ENCODE measurements at places on chromosomes 2 and 18.

- no peak overlapping the region for H3K4me3 ChIP-seq
- peaks cover 5% of the 10 kb centered on the region for H3K4me1 ChIP-seq
- no peak overlapping the region for H3K27ac ChIP-seq
- no peak for DNase-seq
These were observed 5.5 kb upstream of the GPR75 start for GRCh38 chr2:53865264-53865663.

DNA sequence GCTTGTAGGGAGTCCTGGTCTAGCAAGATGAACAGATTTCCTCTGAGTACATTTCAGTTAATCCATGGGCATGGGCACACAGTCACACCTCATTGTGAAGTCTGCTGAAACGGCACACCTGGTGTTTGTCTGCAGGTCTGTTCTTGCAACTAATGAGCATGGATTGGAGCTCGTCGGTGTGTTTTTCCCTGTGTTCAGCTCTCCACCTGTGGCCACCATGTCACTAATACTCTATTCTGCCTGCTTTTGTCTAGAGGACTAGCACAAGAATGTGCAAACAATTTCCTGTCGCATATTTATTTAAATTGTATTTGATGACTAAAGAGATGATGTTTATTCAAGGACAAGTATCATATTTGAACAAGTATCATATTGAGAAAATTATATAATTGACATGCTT is 24.5 kb upstream of the PPP4R1 start:
- peaks cover 10% of the 10 kb centered on the region for H3K4me1 ChIP-seq
- peak overlapping the region; percentile 42 for H3K27ac ChIP-seq
- no peak overlapping the region for H3K4me3 ChIP-seq
- no peak for DNase-seq
- H3K27me3 ChIP-seq, result no peaks in the 10 kb centered on the region

DNA sequence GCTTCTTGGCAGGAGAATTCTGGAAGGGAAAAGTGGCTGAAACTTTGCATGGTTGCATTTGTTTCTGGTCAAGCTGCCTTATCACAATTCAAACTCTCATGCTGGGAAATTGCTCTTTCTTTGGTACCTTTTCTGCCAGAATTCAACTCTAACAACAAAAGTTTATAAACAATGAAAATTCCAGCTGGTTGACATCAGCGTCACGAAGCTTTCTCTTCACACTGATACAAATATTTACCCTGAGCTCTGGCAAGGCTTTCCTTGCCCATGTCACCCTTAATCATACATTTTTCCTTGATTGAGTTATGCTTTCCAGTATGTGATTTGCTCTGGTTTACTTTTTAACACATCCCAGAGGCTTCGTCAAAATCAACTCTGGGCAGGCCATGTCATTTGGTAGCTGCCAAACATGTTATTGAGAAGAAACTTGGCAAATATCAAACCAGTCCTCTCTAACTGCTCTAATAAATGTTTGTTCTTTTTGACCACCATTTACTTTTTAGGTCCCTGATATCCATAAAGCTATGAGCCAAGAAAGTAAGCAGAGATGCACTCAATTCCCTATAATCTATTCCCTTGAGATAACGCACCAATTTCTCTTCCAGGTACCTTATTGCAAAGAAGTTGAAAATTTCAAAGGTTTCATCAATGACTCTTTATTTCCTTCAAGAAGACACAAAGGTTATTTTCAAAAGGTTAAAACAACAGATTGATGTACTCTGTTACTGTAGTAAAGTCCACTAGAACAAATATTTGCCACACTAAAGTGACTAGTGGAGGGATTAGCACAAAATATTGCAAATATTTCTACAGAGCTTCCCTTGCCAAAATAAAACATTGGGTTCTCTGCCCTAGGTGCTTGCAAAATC is 1241.1 kb upstream of the ZEB2 start:
- no peak overlapping the region for H3K4me3 ChIP-seq
- DNase-seq, result no peak
- H3K36me3 ChIP-seq, result no peaks in the 10 kb centered on the region
- no peaks in the 10 kb centered on the region for H3K27me3 ChIP-seq

DNA sequence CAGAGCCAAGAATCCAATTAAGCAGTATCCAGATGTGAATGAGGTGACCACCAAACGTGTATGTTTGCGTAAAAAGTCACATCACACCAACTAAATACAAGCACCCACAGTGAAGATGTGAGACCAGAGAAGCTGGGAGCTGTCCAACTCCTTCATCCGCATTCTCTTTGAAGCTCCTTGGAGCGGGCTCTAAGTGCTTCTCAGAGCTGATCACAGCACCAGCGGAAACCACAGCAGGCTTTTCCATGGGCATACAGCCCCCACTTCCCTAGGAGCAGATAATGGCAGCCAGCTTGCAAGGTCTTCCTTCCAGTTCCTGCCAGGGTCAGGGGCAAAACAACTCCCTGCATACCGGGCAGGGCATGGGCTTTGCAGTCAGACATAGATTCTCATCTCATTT is 36.4 kb downstream of the REEP1 start:
- no peak overlapping the region for H3K4me3 ChIP-seq
- DNase-seq, result peak; percentile 54

DNA sequence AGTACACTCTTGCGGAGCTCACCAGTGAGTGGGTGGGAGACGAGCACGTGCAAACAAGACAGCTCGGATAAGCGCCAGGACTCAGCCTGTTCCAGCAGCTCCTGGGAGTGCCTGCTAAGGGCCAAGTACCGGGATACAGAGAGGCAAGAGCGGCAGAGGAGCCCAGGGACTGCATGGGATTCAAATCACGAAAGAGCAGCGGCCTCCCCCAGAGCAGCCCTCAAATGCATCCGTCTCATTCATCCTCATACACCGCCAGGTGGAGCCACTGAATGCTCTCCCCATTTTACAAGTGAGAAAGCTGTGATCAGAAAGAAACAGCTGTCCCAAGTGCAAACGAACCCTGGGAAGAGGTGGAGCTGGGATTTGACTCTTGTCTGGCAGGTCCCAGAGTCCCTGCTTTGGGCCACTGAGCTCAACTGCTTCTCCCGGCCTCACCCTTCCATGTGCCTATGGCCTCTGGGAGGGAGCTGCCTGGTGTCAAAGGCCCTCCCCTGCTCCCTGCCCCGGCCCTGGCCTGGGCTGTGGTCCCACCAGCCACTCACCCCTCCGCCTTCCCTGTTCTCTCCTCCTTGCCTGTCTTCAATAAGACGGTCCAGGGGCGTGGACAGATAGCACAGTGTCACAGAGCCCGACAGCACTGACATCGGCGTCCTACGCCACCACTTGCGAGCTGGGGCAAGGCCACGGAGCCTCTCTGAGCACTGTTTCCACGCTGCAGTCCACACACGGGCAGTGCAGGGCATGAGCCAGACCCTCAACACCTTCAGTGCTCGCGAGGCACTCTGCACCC is 72.8 kb upstream of the TAF1B start:
- H3K4me3 ChIP-seq, result no peak overlapping the region
- DNase-seq, result no peak
- peaks cover 22% of the 10 kb centered on the region for H3K4me1 ChIP-seq
- peak overlapping the region; percentile 70 for H3K27ac ChIP-seq
- no peaks in the 10 kb centered on the region for H3K27me3 ChIP-seq

DNA sequence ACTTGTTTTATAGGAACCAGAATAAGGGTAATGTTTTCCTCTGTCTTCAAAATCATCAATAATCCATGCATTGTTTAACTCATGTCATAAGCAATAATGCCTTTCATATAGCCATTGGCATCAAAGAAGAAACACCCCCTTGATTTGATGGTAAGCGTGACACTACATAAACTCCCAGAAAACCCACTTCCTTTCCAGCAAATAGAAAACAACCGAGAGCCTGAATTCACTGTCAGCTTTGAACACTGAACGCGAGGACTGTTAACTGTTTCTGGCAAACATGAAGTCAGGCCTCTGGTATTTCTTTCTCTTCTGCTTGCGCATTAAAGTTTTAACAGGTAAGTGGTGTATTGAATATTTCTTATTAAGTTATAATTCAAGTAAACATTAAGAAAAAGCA is at the start of gene ICOS:
Gene ICOS (plus strand): TSS at position 229 of the 400 bp plus-strand sequence. CDS start 52 bp downstream, at position 281.
- no peak for DNase-seq
- H3K36me3 ChIP-seq, result no peaks in the 10 kb centered on the region
- H3K4me1 ChIP-seq, result no peaks in the 10 kb centered on the region
- H3K27me3 ChIP-seq, result no peaks in the 10 kb centered on the region

GRCh38 chr2:209821806-209822205 is 50.2 kb downstream of the UNC80 start:
- H3K36me3 ChIP-seq, result no peaks in the 10 kb centered on the region
- no peak for DNase-seq
- no peak overlapping the region for H3K4me3 ChIP-seq
- H3K27me3 ChIP-seq, result no peaks in the 10 kb centered on the region
- H3K4me1 ChIP-seq, result no peaks in the 10 kb centered on the region

DNA sequence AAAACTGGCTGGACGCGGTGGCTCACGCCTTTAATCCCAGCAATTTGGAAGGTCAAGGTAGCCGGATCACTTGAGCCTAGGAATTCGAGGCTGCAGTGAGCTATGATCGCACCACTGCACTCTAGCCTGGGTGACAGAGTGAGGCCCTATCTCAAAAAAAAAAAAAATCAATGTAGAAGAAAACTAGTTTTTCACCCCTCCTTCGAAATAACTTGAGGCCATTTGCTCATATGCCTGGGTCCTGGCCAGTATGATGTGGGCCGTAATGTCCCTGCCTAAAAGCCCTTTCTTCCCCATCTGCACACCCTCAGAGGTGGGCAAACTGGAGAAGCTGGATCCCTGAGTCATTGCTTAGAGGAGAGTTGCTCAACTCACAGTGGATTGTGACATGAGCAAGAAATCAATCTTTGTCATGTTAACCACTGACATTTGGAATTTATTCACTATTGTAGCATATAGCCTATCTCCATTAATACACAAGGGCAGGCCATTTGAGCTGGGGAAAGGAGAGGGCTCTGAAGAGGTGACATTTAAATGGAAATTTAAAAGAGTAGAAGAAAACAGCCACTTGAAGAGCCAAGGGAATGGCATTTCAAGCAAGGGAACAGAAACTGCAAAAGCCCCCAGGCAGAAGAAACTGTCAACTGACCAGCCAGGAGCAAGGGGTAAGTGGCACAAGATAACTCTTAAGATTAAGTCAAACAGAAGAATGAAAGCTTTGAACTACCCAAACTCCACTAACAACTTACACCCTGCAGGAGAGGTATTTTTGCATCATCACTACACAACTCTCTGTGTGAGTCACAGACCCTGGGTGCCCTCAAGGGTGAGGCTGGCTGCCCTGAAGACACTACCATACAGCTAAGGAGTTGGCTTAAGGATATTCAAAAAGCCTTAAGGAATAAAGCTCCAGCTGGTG is 7.6 kb upstream of the METTL21A start:
- H3K4me1 ChIP-seq, result no peaks in the 10 kb centered on the region
- no peak overlapping the region for H3K4me3 ChIP-seq
- no peaks in the 10 kb centered on the region for H3K36me3 ChIP-seq
- H3K27me3 ChIP-seq, result no peaks in the 10 kb centered on the region
- no peak overlapping the region for H3K27ac ChIP-seq

DNA sequence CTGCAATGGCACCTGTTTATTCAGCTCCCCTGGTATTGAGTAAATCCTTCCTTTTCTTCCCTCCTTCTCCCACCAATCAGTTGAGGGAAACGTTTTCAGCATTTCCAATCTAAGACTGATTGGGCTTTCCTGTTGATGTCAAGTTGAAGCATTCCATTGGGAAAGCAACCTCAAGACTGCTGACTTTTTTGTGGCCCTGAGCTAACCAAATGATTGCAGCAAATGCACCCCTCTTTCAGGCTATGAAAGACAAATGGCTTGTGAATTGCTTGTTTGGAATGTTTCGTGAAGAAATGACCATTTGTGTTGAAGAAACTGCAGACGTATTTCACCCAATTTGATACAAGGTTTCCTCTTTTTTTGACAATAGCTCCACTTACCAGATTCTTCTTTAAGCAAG is 303.5 kb downstream of the EPHA4 start:
- no peak overlapping the region for H3K27ac ChIP-seq
- no peaks in the 10 kb centered on the region for H3K36me3 ChIP-seq
- H3K4me3 ChIP-seq, result no peak overlapping the region
- no peaks in the 10 kb centered on the region for H3K27me3 ChIP-seq

GRCh38 chr2:200288670-200289429 is 17.6 kb upstream of the SPATS2L start:
- no peak for DNase-seq
- no peak overlapping the region for H3K4me3 ChIP-seq
- no peaks in the 10 kb centered on the region for H3K36me3 ChIP-seq
- H3K27ac ChIP-seq, result no peak overlapping the region
- no peaks in the 10 kb centered on the region for H3K27me3 ChIP-seq
- H3K4me1 ChIP-seq, result no peaks in the 10 kb centered on the region

GRCh38 chr18:23824240-23824639 is 135.0 kb downstream of the LAMA3 start:
- H3K27me3 ChIP-seq, result no peaks in the 10 kb centered on the region
- H3K4me3 ChIP-seq, result no peak overlapping the region
- DNase-seq, result peak; percentile 29
- H3K36me3 ChIP-seq, result no peaks in the 10 kb centered on the region
- H3K4me1 ChIP-seq, result peaks cover 31% of the 10 kb centered on the region

- peaks cover 8% of the 10 kb centered on the region for H3K4me1 ChIP-seq
- H3K27me3 ChIP-seq, result no peaks in the 10 kb centered on the region
- no peak overlapping the region for H3K27ac ChIP-seq
- no peak for DNase-seq
- H3K4me3 ChIP-seq, result no peak overlapping the region
- no peaks in the 10 kb centered on the region for H3K36me3 ChIP-seq
These were observed 4.7 kb upstream of the ORC2 start for GRCh38 chr2:200968162-200968561.

DNA sequence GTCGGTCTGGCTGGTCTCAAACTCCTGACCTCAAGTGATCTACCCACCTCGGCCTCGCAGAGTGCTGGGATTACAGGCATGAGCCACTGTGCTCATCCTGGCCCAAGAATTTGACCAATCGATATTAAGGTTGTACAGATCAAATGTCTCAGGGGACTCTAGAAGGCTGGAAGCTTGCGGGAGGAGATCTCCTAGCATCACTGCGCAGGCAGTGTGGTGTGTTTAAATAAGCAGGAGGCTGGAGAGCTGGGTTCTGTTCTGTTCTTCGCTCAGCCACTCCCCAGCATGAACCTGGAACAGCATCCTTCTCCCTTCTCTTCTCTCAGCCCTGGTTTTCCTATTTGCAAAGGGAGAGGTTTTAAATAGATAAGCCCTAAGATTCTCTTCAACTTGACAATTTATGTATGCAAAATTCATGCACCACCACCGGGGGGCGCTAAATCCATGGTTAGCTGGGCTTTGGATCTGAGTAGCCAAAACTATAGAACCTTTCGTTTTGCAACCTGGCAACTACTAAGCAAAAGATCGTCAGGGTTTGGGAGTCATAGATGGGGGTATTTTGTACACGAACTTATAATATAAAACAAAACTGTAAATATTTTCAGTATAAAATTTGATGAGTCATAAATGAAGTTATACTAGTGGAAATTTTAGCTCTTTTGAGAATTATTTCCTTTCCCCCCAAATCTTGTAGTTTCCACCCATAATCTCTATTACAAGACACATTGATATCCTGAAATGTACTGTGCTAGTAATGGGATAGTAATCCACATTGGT is 60.6 kb downstream of the SLC16A14 start:
- no peaks in the 10 kb centered on the region for H3K27me3 ChIP-seq
- peaks cover 9% of the 10 kb centered on the region for H3K4me1 ChIP-seq
- H3K36me3 ChIP-seq, result no peaks in the 10 kb centered on the region
- H3K4me3 ChIP-seq, result no peak overlapping the region

- no peak for DNase-seq
- H3K27me3 ChIP-seq, result no peaks in the 10 kb centered on the region
- H3K27ac ChIP-seq, result no peak overlapping the region
These were observed 145.6 kb downstream of the TDRD15 start for GRCh38 chr2:21269382-21269781.

GRCh38 chr2:227052879-227053278 is 111.1 kb downstream of the COL4A4 start:
- no peak for DNase-seq
- H3K36me3 ChIP-seq, result no peaks in the 10 kb centered on the region
- no peak overlapping the region for H3K27ac ChIP-seq
